ENCODE measurements at places on chromosomes 3 and 15.
A peak's percentile ranks its signal among the peaks of the same experiment; 100 is the strongest.

DNA sequence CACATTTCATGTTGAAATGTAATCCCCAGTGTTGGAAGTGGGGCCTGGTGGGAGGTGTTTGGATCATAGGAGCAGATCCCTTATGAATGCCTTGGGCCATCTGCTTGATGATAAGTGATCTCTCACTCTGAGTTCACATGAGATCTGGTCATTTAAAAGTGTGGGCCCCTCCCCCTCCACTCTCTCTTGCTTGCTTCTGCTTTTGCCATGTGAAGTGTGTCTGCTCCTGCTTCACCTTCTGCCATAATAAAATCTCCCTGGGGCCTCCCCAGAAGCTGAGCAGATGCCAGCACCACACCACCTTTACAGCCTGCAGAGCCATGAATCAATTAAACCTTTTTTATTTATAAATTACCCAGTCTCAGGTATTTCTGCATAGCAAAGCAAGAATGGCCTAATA lies 14.2 kb upstream of the CD200R1L start:
- DNase-seq, result no peak

DNA sequence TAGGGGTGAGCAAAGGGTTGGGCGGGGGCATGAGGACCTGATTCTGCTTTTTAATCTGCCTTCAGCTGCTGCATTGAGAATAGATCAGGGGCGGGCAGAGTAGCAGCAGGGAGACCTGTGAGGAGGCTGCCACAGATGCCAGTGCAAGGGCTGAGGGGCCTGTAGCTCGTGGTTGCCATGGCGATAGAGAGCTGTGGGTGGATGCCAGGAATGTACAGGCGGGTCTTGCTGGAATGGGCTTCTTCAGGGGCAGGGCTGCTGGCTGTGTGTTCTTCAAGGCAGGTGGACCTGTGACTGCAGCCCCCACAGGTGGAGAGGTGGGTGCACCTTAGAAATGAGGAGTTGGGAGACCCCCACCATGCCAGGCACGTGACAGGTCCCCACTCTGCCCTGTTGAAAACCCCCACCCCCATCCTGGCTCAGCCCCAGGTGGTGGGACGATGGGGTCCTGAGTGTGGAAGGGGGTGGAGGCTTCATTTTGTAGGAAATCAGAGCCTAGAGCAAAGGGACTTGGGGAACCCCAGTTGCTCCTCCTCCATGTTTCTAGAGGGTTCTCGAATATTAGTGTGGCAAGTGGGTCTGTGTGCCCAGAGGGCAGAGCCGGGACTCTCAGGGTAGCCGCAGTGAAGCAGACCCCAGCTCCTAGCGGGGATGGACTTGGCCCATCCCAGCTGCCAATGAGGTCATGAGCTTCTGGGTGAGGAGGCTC lies 38.3 kb downstream of the SLC6A6 start:
- DNase-seq, result no peak

GRCh38 chr15:92843326-92843725 lies 56.8 kb upstream of the CHD2 start:
- DNase-seq, result no peak

GRCh38 chr15:95718441-95718840 lies 612.1 kb upstream of the NR2F2 start:
- DNase-seq, result no peak

DNA sequence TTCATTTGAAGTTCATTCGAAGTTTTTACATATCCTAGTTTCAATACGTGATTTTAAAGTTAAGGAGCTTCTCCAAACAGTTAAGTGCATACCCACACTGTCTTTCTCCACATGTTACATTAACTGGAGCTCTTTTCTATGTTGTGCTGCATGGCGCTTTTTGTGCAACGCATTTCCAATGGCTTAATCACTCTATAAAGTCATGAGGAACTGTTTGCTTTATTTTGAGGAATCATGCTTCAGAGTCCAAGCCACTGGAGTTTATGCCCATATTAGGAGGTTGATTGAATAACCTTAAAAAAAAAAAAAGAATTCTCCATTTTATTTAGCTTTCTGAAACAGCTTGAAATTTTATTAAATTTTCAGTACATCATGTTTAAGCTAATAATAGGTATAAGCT lies 109.4 kb upstream of the MBNL1 start:
- DNase-seq, result no peak

DNA sequence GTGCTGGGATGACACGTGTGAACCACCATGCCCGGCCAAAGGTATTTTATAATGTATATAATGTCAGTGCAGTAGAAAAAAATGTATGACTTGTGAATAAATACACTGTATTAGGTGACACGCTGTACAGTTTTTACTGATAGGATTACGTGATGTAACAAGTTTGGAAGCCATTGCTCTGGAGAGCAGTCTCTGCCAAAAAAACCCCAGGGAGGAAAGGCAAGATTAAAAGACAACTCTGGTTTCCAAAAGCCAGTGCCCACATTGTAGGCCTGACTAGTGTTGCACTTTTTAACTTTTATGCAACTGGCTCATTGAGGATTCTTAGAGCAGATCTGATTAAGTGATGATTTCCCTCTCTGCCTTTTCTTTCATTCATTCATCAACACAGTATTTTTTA lies 62.0 kb upstream of the SLC2A2 start:
- no peak for DNase-seq

DNA sequence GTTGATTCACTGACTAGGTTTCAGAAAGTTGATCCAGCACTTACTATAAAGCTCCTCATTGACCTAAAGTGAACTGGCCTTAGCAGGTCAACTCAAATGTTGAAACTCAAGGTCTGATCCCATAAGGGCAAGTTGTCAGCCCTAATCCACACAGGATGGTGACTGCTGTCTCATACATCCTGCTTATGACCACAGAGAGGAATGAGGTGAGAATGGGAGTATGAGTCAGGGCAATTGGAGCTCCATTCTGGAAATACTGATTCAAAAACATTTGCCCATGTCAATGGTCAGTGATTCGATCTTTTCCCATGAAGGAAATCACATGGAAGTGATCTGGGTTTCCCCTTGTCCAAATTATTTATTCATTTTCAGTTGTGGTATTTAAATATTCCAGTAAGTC lies 78.7 kb downstream of the ZNF385D start:
- no peak for DNase-seq

DNA sequence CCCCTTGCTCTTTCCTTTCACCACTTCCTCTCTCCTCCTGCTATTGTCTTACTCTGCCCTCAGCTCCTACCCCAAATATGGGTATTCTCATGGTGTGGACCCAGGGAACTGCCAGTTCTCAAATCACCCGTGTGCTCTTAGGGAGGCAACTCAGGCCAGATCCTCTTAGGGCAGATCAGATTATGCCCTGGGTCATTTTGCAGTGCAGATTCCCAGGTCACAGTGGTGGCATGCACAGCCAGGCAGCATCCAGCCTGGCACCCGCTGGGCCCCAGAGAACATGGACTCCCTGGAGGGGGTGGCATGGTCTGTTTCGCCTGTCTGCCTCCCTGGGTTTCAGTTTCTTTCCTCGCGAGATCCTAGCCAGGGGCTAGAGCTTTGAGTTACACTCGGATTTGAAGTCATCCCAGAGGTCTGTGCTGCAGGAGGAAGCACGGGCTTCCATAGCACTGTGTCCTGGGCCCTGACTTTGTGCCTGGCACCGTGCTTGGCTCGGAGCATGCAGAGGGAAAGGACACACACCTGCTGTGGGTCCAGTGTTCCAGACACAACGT lies 96.1 kb downstream of the TOP2B start:
- no peak for DNase-seq

- no peak for DNase-seq
Observed at GRCh38 chr3:10781981-10782380, 34.0 kb upstream of the SLC6A11 start.

DNA sequence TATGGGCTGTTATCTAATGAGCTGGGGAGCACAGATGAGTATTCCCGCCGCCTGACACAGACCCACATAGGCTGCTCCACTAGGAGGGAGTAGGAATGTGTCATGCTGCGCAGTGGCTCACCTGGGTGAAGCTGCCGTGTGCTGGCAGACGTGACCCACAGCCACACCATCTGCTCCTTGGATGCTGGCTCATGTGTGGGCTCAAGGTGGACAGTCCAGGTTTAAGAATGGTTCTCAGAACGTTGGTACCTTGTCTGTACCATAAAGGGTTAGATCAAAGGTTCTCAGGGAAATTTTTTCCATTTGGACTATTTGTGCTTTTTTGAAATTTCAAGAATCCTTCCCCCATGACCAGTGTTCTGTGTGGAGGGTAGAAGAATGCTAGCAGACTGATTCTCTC lies 338.9 kb upstream of the TRIM42 start:
- no peak for DNase-seq

DNA sequence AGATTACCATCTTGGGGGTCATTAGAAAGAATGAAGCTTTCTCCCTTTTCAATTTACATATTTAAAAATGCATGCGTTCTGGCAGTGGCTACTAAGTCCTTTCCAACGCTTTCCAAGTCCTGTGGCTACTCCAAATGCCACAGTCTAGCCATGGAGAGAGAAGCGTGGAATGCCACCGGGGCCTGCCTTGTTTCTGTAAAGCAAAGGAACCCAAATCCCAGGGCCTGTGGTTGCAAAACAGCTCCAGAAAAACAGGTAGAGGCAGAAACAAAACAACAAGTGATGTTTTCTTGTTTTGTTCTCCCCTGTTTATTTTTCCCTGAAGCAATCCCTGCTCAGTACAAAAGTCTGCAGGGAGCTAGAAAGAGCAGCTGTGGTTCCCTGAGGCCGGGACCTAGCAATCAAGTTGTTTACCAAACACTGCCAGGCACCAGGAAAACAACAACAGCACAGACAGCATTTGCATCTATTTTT lies 85.5 kb downstream of the FOXP1 start:
- DNase-seq, result no peak

GRCh38 chr3:40341671-40342070 lies 32.2 kb downstream of the EIF1B start:
- no peak for DNase-seq

- DNase-seq, result no peak
Observed at GRCh38 chr3:69370901-69371301, 15.0 kb downstream of the FRMD4B start.

DNA sequence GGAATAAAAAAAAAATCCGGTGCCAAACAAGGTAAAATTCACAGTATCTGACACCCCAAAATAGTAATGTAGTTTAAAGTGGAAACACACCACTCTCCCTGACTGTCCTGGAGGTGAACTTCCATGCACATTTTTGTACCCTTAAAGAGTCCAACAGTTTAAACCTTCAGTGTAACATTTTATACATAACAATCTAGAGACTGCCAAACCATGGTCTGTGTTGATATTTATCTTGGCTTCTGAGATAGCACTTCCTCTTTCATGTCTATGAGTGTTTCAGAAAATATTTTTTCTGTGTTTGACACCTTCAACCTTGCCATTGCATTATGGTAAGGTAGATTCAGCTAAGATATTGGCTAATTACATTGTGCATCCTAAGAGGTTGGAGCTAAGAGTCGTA lies 13.9 kb downstream of the TMEM45A start:
- no peak for DNase-seq

GRCh38 chr3:72673011-72673771 lies 175.1 kb downstream of the SHQ1 start:
- peak; percentile 8 for DNase-seq

- DNase-seq, result no peak
Observed at GRCh38 chr3:193757457-193757856, 164.4 kb downstream of the OPA1 start.

GRCh38 chr3:133890037-133890436 lies 5.6 kb downstream of the RAB6B start:
- DNase-seq, result no peak

- DNase-seq, result no peak
Observed at GRCh38 chr15:93025625-93025982, 63.4 kb downstream of the RGMA start.

GRCh38 chr15:75025107-75025506 lies 1.7 kb downstream of the PPCDC start:
- no peak for DNase-seq

DNA sequence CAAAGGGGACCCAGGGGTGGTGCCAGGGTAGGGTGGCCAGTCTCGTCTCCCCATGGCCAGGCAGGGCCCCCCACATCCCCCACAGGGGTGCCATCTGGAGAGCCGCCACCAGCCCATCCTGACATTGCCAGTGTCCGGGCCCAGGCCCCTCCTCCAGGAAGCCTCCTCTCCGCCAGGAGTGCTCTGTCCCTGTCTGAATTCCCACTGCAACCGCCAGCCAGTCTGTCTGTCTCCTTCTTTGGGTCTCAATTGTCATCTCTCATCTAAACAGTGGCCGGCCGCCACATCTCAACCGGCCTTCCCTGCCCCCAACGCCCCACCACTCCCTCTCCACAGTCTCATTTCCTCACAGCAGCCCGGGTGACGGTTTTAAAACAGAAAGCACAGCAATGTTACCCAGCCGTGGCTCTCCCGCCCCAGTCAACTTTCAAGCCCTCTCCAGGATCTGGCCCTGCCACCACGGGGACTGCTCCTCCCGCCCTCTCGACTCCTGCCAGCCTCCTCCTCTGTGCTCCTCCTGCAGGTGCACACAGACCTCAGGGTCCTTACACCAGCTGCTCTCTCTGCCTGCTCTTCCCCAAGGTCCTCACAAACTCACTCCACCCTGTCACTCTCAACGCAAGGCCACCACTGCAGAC lies 57.0 kb downstream of the IQSEC1 start:
- peak; percentile 78 for DNase-seq

DNA sequence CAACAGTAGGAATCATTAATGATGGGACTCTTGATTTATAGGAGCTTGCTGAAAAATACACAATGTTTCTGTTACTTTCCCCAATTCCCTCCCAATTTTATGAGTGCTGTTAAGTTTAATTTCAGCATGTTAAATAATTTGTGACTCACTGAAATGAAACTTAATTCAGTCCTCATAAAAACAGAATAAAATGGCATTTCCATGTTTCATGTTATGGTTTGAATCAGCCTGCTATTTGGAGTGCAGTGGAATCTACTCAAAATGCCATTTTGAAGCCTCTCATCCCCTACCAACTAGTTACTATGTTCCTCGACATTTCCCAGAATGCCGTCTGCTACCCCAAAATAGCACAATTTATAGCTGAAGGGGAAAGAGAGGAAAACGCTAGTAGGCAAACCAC lies 237.5 kb downstream of the ADAMTS17 start:
- no peak for DNase-seq

GRCh38 chr3:172323894-172324610 lies 124.2 kb downstream of the GHSR start:
- DNase-seq, result no peak

GRCh38 chr15:49286649-49287404 lies 116.8 kb downstream of the GALK2 start:
- DNase-seq, result no peak

- no peak for DNase-seq
Observed at GRCh38 chr15:58852347-58852746, 81.1 kb downstream of the SLTM start.

GRCh38 chr3:62373215-62373614 lies at the start of gene FEZF2:
Gene FEZF2 (minus strand): TSS chr3:62373550. CDS start chr3:62372868, 682 bp downstream.
- no peak for DNase-seq

- no peak for DNase-seq
Observed at GRCh38 chr3:47855461-47856383, 52.8 kb downstream of the DHX30 start.

DNA sequence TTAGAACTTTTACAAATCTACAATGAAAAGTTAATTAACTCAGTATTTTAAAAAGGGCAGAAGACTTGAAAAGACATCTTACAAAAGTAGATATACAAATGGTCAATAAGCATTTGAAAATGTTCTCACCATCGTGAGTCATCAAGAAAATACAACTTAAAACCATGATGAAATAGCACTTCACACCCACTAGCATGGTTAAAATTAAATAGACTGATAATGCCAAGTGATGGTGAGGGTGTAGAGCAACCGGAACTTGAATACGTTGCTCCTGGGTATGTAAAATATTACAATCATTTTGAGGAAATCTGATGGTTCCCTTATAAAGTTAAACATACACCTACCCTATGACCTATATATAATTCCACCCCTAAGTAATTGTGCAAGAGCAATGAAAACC lies 319.8 kb upstream of the UMPS start:
- no peak for DNase-seq

Measured in CD4-positive, alpha-beta T cell treated with Interferon alpha-2 for 1 hour (primary cell).